Right lung (tissue), 10 donors: ENCODE measurements at places on chromosomes 4 and X. TPM values are rescaled to one million over a fixed set of nuclear protein-coding genes. Genes with fewer than 3 reads are reported as not detected.

CXCL9 gene
- polyA plus RNA-seq = 0.51 TPM

KLF8 gene
- polyA plus RNA-seq = 19.6 TPM

NRK gene
- polyA plus RNA-seq = 4.9 TPM

CPE gene
- 202 TPM for polyA plus RNA-seq

NEUROG2 gene
- polyA plus RNA-seq = not detected

TASL gene
- 1.7 TPM for polyA plus RNA-seq

ZNF182 gene
- polyA plus RNA-seq = 9.7 TPM

DMRTC1 gene
- polyA plus RNA-seq = 0.21 TPM

AADAT gene
- polyA plus RNA-seq = 64.1 TPM

SEPSECS gene
- polyA plus RNA-seq = 9.0 TPM

FAM156B gene
- 16.5 TPM for polyA plus RNA-seq

PCDH10 gene
- 0.85 TPM for polyA plus RNA-seq

PPP4R3C gene
- polyA plus RNA-seq = not detected

MCF2 gene
- polyA plus RNA-seq = 0.07 TPM
